Stimulated activated CD4-positive, alpha-beta T cell treated with anti-CD3 and anti-CD28 coated beads, Interleukin-1b, Interleukin-23, amount 100 ng/mL, for 48 hours (primary cell): ENCODE measurements at places on chromosomes 4 and X.

- no peak for DNase-seq
Measured at GRCh38 chrX:71081330-71082123, 13.4 kb upstream of the SNX12 start.

GRCh38 chr4:118962540-118962939 lies 73.9 kb downstream of the SYNPO2 start:
- no peak for DNase-seq

DNA sequence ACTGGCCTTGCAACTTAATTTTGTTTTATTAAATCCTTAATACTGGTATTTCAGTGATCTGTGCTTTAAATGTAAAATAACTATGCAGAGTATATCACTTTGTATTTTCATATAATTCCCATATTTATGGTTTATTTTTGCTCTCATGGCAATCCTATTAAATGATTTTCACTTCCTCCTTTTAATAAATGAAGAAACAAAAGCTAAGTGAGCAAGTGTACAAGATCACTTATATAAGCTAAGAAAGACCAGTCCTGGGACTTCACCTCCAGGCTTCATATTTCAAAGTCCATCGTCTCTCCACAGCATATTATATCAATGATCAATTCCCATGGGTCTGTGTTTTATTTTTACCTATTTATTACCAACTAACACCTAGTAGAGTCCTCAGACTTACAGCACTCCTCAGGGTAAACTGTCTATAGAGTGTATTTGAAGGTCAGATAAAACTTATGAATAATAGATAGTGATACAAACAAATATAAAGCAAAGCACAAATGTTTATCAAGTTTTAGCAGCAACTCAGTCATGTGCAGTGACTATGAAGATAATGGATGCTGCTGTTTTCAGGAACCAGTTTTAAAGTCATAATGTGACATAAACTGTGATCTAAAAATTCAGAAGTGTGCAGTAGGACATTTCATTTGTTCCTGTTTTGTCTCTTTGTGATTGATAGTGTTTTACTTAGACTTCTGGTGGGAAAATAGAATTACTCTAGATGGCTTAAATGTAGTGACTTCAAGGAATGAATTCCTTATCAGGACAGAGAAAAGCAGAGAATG lies 56.8 kb downstream of the ARHGAP24 start:
- no peak for DNase-seq

- no peak for DNase-seq
Measured at GRCh38 chr4:182483685-182484084, 240.5 kb downstream of the TENM3 start.

DNA sequence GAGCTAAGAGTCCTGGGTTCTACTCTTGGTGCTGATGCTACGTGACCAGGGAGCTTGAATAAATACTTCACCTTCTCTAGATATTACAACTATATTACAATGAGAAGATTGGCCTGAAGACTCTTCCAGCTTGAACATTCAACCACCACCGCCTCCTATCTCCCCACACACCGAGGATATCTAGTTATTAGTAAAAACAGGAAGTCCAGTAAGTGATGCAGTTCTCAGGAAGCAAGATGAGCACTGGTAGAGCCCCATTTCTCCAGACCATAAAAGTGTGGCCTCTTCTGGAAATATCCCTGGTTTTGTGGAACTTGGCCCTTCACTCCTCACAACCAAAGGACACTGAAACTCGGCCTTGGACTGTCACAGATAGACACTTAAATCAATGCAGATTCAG lies 18.5 kb downstream of the PJA1 start:
- no peak for DNase-seq

- no peak for DNase-seq
Measured at GRCh38 chrX:13983734-13984133, 46.0 kb downstream of the GEMIN8 start.

DNA sequence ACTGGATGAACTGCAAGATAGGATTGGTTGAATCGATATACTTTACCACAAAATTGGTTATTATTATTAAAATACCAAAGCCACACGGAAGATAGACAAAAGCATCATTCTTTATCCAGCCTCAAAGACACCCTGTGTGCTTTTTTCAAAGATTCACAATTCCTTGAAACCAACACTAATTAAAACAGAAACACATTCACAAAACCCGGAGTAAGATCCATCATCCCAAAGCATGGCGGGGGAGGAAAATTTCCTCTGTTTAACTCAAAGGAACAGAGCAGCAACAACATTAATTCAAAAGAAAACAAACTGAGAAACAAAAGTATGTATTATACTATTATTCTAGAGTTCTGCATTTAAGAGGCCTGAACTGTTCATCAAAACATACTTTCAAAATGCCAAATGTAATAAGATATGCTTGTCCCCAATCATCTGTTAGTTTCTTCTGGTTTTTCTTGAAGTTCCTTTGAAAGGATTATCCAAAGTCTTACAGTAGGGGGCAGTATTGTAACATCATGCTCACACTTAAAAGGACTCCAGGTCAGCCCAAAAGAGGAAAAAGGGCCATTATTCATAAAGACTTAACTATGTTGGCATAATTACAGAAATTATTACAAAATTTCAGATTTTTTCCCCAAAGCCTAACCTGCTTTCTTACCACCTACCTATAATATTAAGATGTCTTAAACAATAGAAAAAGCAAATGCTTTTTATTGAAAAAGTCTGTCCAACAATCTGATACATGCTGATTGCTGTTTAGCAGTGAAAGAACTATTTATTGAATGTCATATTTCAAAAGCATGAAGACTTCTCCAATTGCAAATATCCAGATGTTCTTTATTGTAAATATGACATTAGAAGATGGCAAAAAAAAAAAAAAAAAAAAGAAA lies 168.7 kb downstream of the SCFD2 start:
- no peak for DNase-seq

DNA sequence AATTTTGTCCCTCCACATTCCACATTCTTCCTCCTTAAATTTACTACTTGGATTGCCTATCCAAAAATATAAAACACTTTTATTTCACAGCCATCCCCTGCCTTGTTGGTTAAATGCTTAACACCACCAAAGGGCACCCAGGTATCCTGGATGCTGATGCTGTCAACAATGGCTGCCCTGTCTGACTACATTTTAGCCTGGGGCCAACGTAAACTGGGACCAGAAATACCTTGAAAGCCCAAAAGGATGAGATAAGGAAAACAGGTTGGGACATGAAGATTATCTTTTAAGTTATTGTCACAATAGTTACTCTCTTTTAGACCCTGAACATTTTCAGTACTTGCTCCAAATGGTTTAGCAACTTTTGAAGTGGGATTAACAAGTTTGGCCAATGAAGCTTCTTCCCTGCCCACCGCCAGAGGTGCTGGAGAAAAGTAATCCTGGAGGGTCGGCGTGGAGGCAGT lies 775 bp upstream of the YIPF6 start:
- DNase-seq = no peak

- no peak for DNase-seq
Measured at GRCh38 chr4:58776627-58777026, 1666.4 kb upstream of the IGFBP7 start.

- no peak for DNase-seq
Measured at GRCh38 chr4:155639704-155640523, 26.7 kb upstream of the GUCY1A1 start.

DNA sequence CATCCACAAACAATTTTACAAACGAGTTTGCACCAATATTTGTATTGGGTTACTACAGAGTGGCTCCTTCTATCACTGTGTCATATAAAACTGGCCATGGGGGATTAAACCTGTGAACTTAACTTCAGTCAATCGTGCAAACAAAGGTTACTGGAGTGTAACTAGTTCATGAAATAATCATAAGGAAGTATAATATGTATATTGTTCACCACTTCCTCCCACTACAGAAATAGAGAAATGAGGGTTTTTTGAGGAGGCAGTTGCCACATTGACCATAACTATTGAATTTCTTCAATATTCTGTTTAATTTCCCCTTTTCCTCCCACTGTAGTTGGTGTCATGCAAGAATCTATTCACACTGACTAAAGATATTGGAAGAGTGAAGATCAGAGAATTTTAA lies at the start of gene GPR82:
TSS of gene GPR82 (plus strand) at position 356 of the 400 bp plus-strand sequence. CDS start 2,846 bp downstream, outside the sequence.
- no peak for DNase-seq

DNA sequence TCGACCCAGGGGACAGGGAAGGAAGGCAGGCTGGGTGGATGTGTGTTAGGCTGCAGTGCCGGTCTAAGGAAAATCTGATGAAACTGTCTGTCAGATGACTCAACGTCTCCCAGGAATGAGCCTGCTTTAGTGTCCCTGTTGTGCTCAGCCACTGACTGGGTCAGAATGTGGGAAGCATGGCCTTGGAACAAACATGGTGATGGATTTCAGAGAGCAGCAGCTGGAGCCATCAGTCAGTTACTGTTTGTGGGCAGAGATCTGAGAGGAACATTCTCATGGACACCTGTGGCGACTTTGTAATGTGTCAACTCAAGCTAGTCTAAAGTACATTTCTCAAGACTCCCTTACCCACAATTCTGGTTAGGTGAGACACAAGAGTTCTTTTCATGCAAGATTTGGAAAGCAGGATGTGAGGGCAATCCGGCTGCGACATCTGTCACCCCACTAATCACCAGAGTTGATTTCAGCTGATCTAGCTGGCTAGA lies 63.2 kb downstream of the ANAPC10 start:
- no peak for DNase-seq

DNA sequence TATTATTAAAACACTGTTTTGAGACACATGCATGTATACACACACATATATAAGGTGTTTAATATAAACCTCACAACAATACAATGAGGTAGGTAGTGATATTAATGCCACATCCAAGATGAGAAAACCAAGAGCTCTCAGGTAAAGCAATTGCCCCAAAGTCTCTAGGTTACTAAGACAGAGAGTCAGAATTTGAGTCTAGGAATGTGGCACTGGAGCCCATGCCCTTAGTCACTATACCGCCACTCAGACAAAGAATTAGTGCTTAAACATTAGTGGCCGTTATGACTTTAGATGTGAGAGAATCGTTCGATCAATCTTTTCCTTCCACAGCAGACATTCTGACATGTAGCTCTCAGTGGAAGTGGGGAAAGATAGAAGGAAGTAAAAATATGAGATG lies 108.2 kb upstream of the ACSL4 start:
- DNase-seq = peak; percentile 19

- no peak for DNase-seq
Measured at GRCh38 chr4:185592845-185593488, 57.7 kb upstream of the PDLIM3 start.

- no peak for DNase-seq
Measured at GRCh38 chr4:7868892-7869471, 70.7 kb downstream of the AFAP1 start.

DNA sequence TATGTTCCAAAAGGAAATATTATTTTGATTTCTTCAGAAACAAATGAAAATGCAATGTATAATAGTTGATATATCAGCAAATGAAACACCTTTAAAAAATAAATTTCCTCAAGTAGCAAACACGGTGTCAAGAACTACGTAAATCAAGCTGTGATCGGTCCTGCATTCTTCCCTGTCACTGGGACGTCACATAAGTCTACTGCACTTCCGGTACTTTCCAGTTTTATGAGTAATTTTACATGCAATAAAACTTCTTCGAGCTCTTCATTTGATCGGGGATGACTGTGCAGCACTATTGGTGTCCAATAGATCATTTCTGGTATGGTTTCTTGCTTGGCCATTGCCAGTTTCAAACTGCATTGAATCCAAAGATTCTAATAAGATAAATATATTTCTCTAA lies 114.0 kb upstream of the VEGFC start:
- no peak for DNase-seq

GRCh38 chrX:71111921-71112431 lies 599 bp upstream of the IL2RG start:
- DNase-seq = no peak

DNA sequence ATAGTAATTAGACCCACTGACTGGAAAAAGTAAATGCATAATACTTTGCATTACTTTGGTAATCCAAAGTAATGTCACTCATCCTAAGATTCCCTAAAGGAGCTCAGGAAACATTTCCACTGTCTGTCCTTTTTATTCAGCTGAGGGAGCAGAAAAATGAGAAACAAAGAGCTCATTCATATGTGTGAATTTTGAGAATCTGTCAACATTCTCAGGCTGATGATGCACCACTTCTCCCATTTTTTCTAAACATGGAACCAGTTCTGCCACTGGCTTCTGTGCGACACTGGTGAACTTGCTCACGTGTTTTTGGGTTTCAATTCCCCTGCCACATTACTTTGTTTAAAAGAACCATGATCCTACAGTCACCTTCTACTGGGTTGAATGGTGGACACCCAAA lies 28.4 kb upstream of the ADH7 start:
- no peak for DNase-seq
